Forelimb muscle (tissue), 1 donor: ENCODE measurements at places on chromosomes 16 and 17. TPM values are rescaled to one million over a fixed set of nuclear protein-coding genes. Genes with fewer than 3 reads are reported as not detected.
A peak's percentile ranks its signal among the peaks of the same experiment; 100 is the strongest.

TCF25 gene
- 100 TPM for polyA plus RNA-seq

SLC39A11 gene
- 11.9 TPM for polyA plus RNA-seq

STH gene
- polyA plus RNA-seq, result not detected

KCNJ12 gene
- polyA plus RNA-seq, result 13.8 TPM

DLX4 gene
- 0.20 TPM for polyA plus RNA-seq

NXN gene
- polyA plus RNA-seq, result 51.3 TPM

PRR29 gene
- polyA plus RNA-seq, result 2.3 TPM

DNA sequence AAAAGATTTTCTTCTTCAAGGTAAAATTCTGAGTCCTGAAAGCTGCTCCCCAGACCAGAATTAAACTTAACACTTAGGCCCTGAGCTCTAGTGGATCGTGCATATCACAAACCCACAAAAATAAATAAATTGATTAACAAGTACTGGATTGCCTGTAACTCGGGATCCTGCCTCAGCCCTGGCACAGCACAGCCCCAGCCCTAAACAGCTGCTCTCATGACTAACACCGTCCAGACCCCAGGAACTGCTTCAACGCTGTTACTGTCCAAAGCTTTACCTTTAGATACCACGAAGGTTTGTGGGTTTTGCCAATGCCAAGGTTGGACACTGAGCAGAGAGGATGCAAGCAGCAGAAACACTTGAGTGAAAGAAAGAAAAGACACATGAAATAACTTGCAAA lies 172.5 kb downstream of the COPRS start:
- DNase-seq, result no peak

GRCh38 chr17:40810494-40810893 lies 10.7 kb upstream of the KRT28 start:
- DNase-seq, result no peak

GRCh38 chr16:53235851-53236250 lies 181.1 kb downstream of the CHD9 start:
- no peak for DNase-seq

- no peak for DNase-seq
These were observed 14.3 kb upstream of the NUBP1 start for GRCh38 chr16:10729104-10730048.

DNA sequence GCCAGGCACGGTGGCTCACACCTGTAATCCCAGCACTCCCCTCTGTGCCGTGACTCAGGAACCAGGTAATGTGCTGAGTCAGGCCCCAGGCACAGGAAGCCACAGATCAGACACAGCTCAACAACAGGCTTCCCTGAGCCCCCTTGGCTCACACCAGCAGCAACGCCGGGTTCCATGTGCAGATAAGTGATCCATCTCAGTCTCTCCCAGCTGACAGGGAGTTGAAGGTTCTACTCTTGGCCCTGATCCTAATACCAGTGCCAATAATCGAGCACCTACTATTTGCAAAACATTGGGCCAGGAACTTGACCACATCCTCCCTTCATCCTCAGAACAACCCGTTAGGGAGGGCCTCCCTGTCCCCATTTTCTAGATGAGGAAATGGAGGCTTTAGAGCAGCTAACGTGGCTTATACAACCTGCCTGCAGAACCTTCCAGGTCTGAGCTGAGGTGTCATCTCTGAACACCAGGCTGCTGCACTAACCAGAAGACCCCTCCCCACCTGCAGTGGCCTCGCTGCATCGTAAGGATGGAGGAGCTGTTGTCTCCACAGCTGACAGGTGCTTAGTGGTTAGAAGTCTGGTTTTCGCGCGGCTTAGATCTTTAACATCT lies 64.8 kb upstream of the AMZ2 start:
- DNase-seq, result no peak

DNA sequence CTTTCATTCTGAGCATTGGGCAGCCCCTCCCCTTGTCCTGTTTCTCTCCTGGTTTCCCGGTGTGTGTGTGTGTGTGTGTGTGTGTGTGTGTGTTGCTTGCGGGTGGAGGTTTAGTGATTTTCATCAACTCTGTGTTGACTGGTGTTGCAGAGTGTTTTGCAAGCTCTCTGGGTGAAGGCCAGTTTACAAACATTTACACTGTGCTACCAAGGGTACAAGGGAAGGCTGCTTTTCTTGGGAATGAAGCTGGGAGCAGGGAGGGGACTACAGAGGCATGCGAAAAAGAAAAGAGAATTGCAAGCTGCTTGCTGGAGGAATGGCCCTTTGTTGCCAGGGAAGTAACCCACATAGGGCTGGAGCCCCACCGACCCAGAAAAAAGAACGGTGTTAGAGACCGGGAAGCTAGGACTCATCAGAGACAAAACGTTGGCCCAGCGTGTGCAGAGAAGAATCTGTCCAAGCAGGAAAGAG lies 29.6 kb downstream of the HS3ST3B1 start:
- no peak for DNase-seq

DNA sequence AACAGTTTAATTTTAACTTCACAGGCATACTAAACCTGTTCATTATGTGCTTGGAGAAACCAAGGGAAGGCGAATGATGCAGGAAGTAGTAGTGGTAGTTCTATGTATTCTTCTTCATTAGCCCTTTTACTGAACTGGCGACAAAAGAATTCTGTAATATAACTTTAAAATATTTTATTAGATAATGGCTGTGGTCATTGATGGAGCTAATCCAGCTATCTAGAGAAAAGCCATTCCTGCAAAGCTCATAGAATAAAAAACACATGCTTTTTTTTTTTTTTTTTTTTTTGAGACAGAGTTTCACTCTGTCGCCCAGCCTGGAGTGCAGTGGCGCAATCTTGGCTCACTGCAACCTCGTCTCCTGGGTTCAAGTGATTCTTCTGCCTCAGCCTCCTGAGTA lies 23.5 kb downstream of the TANC2 start:
- DNase-seq, result no peak

DNA sequence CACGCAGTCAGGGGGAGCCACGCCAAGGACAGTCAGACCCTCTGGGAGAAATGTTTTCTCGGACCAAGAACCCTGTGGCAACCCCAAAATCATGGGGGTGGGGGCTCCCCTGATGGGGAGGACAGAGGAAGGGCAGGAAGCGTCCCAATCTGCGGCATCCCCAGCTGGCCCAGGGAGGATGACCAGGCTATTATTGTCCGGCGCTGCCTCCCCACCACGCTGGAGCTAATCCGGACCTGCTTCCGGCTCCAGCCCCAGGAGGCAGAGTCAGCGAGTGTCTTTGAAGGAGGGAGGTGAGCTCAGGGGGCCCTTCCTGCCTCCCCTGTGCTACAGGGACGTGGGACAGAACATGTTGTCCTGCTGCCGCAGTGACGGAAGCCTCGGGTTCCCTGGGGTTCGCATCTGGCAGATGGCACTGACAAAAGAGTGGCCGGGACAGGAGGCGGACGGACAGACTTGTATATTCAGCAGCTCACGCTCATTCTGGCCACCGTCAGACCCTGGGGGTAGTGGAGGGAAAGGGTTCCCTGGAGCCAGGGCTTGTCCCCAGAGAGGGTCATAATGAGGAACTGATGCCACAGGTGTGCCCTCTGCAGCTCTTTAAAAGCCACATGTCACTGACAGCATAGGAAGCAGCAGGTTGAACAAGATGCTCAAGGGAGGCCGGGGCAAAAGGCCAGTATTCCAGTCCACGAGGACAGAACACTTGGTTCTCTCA lies 54.3 kb upstream of the CDC42EP4 start:
- DNase-seq, result no peak

DNA sequence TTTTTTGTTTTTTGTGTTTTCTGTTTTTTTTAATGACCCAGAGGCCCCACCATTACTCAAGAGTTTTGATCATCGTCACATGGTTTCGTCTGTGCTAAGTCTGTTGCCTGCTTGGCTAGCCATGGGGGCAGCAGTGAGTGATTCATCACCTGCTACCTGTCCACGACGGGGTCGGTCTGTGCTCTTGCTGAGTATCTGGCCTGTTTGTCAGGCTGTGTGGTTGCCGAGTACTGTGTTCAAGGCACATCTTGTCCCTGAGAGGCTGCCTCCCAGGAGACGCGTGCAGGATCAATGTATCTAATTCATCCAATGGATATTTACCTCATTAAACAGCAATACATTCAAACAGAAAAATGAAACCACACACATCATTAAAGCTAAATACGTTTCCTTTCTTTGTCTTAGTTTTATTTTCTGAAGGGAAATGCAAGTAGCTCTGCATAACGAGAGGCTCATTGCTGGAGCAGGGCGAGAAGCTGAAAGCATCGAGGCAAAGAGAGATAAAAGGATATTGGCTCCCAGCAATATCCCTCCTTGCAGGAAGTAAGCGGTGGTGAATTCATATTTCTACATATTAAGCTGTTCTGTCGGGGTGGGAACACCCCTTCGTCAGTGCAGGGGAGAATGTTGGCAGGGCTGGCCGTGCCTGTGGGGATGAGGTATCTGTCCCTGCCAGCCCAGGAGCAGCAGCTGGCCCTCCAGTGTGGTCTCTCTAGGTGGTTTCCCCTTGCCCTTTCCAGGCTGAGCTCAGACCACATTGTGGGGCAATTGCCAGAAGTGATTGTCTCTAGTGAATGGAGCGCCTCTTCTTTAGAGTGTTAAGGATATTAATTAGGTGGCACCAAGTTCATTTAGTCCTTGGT lies 166.2 kb upstream of the ASIC2 start:
- DNase-seq, result no peak

DNA sequence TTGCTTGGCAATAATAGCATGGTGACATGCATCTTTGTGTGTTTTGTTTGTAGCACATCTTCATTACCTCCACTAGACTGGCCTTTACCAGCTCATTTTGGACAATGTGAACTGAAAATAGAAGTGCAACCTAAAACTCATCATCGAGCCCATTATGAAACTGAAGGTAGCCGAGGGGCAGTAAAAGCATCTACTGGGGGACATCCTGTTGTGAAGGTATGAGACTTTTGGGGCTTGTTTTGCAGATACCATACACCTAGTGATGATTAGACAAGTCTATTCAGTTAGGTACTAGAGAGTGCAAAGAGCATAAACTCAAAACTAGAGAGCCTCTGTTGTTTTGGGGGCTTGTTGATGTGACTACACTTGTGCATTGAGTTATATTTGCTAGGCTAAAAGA lies 41.2 kb downstream of the NFATC3 start:
- no peak for DNase-seq

DNA sequence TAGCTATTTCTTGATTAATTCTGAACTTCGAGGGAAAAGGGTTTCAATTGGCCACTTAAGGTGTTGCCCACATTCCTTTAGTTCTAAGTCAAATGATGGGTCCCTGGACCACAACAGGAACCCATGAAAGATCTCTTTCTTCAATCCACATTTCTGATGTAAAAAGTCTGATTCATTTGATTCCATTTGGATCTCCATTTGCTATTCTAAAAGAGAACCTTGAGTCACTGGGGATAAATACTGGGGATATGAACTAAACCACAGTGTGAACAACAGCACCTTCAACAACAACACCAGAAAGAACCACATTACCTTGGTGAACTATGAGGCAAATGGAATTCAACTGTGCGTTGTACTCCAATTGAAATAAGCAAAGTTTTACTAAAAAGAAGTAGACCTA lies 108.9 kb upstream of the IRX5 start:
- no peak for DNase-seq

GRCh38 chr17:77696721-77697460 lies 261.6 kb upstream of the TNRC6C start:
- peak; percentile 28 for DNase-seq

GRCh38 chr17:80129006-80129565 lies 17.8 kb downstream of the EIF4A3 start:
- DNase-seq, result no peak

GRCh38 chr17:13518261-13519000 lies 83.3 kb downstream of the HS3ST3A1 start:
- no peak for DNase-seq

GRCh38 chr16:46638947-46639925 lies 18.1 kb upstream of the SHCBP1 start:
- no peak for DNase-seq

DNA sequence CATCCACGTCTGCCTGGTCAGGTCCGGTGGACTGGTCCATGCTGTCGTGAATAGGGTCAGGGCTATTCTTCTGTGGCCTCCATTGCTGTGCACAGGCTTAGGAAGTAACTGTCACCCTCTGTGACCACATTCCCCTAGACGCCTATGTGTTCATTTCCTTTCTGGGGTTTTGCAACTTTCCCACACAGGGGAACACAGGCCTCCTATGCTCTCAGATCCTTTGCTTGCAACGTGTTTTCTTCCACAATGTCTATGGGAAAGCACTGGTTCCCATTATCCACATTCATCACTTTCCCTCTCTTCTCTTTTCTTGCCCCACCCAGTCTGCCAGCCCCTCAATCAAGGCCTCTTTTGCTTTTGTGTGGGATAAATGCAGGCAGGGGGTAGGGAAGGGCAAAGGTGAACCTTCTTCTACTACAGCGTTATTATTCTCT lies 43.2 kb upstream of the DNAJA2 start:
- DNase-seq, result no peak

GRCh38 chr17:80604009-80604669 lies 59.5 kb downstream of the RPTOR start:
- no peak for DNase-seq
